ENCODE measurements at places on chromosomes 3 and 15.
A peak's percentile ranks its signal among the peaks of the same experiment; 100 is the strongest.

DNA sequence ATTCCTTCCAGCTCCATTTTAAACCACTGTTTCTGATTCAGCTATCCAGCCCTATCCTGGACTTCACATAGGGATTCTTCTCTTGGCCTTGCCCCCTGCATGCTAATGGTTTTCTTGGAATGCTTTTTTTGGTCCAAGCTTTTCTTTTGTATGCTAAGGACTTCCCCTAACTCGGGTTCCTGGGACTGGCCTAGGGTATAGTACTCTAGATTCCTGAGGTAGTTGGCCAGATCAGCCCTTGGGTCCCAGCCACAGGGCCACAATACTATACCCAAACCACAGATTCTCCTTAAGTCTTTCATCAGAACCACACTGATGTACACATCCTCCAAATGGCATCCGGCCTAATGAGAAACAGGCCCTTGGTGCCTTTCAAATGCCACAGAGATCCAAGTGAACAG, 2.8 kb downstream of the FYCO1 start:
- no peak for DNase-seq

- no peak for DNase-seq
These were observed 295.5 kb downstream of the PLOD2 start for GRCh38 chr3:145865399-145866018.

DNA sequence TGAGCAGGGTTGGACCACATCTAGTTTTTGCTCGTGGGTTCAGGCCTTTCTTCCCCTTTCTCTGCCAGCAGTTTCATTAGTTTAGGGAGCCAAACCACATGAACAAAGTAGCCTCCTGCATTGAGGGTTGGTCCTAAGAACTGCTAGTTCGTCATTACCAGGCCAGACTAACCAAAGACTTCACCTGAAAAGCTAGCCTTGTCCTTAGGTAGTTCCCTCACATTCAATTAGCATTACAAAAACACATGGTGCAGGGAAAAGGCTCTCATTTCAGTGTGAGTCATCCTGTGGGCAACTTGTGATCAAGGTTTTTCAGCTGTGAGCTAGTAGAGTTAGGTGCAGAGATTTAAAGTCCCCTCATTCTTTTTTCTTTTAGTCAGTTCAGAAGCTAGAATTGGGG, 279.3 kb upstream of the CTNNB1 start:
- DNase-seq = no peak

GRCh38 chr3:56691165-56692000, 8.3 kb upstream of the TASOR start:
- DNase-seq = no peak

DNA sequence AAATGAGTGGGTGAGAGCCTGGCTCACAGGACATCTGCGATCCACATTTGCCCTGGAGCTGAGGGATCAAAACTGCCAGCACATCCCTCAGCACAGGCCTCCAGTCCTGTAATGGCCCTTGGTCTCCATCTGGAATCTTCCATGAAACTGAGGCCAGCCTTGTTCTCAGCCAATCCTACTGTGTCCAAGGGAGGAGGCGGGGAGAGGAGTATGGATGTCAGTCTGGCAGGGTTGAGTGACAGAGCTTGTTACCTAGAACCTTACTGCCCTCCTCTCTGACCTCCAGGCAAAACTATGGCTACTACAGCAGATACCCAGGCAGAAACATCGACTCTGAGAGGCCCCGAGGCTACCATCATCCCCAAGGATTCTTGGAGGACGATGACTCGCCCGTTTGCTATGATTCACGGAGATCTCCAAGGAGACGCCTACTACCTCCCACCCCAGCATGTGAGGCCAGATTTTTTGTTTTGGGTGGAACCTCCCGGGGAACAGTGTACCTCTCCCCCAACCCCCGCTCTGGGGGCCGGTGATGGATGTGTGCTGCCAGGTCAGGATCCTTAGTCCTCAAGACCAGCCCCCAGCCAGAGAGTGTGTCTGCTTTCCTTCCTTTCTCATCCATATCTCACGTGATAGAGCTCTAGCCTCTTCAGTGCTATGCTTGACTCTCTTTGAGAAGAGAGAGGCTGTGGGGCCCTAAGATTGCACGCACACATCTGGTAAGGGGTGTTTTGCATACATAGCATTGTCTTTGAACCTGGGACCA, 41.3 kb downstream of the CHDH start:
- DNase-seq = no peak

GRCh38 chr3:178969004-178969700, 102.5 kb downstream of the ZMAT3 start:
- no peak for DNase-seq

DNA sequence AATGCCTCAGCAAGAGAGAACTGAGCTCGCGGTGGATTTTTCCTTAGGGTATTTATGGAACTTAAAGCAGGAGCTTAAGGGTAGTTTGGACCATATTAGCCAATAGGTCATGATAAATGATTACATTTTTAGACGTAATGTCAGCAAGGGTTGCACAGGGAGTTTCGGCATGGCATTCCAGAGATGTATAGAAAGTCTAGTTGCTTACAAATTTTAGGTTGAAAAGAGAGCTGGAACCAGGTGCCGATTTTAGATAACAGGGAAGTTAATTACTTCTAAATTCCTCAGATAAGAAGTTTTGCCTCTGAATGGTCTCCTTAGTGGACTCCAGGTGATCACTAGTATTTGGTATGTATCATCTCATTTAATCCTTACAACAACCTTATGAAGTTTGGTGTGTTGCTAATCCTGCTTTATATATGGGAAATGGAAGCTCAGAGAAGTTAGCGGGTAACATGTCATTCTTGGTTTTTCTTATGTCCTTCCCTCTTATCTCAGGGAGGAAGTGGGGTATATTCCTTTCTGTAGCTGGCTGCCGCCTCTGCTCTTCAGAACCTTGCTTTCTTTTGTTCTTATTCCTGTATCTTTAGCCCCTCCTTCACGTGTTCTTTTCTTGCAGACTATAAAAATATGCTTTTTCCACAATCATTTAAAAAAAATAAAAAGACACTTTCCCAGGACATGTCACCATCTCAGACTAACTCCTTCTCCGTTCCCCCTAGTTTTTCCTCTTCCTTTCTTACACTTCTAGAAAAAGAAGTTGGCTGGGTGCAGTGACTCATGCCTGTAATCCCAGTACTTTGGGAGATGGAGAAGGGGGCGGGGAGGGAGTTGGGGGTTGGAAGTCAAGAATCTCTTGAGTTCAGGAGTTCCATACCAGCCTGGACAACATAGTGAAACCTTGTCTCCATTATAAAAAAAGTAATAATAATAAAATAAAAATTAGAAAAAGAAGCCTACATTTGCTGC, 25.7 kb downstream of the IQGAP1 start:
- DNase-seq = no peak

GRCh38 chr3:16482770-16483531, 30.5 kb downstream of the RFTN1 start:
- peak; percentile 53 for DNase-seq

GRCh38 chr3:14188041-14188754, 9.6 kb downstream of the LSM3 start:
- DNase-seq = no peak

GRCh38 chr3:16012086-16012485, 162.4 kb upstream of the GALNT15 start:
- no peak for DNase-seq

DNA sequence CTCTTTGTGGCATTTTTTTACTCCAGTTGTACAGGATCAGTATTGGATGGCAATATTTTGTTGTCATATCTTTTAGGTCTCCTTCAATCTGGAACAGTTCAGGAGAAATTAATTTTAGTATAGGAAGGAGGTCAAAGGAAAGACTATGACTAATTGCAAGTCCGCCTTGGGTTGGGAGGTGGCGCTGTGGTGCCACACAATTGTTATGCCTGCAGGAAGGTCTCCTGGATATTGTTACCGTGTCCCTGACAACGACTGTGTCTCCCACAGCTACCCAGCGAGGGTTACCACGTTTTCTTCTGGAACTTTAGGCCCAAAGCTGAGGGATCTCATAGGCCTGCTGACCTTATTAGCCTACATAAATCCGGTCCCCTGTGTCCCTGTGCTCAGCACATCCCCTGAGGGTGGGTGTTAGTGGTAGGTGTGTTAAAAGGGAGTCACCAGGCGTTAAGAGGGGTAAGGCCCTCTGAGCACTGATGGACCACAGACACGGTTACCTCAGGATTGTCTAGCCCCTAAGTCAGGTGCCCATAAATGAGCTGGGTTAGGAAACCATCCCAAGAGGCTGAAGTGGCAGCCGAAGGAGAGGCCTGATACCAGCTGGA, 31.5 kb downstream of the KCNAB1 start:
- DNase-seq = peak; percentile 66

GRCh38 chr3:141255846-141256261, 24.2 kb downstream of the PXYLP1 start:
- DNase-seq = peak; percentile 64

- no peak for DNase-seq
These were observed 39.9 kb upstream of the CCNL1 start for GRCh38 chr3:157199841-157200240.

- no peak for DNase-seq
These were observed 39.6 kb downstream of the ATP13A3 start for GRCh38 chr3:194447161-194447560.

DNA sequence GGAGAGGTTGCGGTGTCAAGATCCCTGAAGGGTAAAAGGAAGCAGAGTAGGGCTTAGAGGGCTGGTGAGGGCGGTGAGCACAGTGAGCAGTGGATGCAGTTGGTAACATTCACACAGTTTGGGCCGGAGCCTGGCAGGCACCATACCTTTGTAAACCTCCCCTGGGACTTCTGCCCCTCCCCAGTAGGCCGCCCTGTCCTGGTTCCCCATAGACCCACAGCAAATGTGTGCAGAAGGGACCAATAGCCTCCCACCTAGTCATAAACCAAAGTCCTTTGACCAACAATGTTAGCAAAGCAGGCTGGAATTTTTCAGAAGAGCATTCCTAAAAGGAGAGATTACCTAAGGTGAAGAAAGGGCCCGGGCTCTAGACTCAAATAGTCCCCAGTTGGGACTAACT, 1.7 kb upstream of the PHGR1 start:
- no peak for DNase-seq

GRCh38 chr3:182305881-182306665, 487.2 kb upstream of the ATP11B start:
- no peak for DNase-seq

DNA sequence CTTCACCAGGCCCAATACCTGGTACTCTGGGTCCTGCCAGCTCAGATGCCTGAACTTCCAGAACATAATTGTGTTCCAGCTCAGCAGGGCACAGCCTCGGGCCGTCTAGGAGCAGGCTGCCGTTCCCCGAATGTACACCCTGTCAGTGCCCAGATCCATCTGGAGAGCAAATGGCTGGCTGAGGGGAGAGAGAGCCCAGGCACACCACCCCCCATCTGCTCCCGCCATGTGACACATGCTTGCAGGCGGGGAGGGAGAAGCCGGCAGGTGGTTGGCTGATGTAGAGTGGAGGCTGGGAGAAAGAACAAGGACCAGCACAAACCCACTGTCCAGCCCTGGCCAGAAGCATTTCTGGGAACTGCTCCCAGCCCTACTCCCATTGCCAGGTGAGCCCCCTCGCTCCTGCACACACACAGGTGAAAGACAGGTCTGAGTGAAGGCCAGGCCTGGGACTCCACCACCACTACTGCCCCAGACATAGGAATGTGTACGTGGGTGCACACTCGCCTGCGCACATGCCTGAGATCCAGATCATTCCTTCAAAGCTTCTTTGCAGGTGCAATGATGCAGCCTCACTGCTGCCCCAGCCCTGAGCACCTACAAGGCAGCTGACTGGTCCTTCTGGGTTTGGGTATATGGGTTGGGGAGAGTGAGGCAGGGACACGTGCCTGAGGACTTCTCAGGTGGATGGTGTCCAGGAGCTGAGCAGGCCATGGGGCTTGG, 53.5 kb downstream of the SEMA5B start:
- DNase-seq = no peak

DNA sequence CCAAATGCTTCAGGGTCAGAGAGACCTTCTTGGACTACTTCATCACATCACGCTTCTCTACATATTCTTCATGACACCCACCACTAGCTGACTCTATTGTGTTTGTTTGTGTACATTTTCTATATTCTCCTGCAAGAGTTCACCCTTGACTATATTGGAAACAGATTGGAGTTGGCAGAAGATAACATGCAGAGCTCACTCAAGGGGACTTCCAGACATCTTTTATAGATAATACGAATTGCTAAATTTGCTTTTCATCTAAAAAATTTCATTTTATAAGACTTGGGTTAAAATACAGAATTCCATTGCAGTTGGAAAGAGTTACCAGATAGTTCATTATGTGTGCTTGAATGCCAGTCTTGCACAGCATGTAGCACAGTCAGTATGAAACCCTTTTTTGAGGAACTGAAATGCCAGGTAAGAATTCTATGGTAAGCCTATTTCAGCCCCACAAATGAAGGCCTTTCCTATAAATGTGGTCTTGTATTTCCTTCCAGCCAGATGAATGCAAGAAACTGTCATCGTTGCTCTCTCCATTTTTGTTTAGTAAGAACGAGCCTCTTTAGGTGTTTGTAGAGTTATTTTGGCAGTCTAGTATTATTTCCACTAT, 177.6 kb downstream of the GHSR start:
- DNase-seq = no peak

GRCh38 chr3:193874512-193874911, 261.4 kb upstream of the HES1 start:
- no peak for DNase-seq

DNA sequence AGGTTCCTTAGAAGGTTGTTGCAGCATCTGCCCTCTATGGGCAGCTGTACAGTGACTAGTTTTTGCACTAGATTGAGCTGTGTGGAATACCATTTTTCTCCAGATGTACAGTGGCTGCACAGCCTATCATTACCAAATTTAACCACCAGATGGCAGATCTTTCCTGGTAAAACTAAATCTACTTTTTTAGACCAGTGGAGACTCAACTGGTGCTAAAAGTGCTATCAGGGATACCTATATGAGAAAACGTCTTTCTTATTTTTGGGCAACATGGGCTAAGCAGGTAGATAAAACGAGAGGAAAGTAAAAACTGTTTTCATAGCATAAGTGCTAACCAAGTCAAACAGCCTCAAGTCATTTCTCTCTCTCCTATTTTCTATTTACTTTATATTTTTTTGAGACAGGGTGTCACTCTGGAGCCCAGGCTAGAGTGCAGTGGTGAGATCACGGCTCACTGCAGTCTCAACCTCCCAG, 21.2 kb downstream of the IGSF10 start:
- DNase-seq = peak; percentile 3

DNA sequence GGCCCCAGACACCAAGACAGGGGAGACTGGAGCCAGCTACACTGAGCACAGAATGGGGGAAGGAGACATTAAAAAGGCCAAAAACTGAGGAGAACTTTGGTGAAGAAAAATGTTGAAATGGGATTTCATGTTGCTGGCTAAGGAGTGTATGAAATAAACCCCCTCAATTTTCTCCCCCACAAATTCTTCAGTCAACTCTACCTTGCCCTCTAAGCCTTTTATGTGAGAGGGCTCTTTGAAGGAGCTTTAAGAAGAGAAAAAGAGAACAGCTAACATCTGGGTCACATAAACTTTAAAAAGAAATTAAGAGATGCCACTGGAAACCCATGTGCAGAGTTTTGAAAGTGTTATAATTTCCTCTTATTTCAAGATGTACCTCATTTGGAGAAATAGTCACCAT, 88.6 kb downstream of the ATP8B4 start:
- no peak for DNase-seq

GRCh38 chr15:36428102-36428845, 151.2 kb upstream of the CDIN1 start:
- no peak for DNase-seq
